ENCODE measurements at places on chromosomes 12 and 14. TPM values are rescaled to one million over a fixed set of nuclear protein-coding genes. Genes with fewer than 3 reads are reported as not detected.

- no peak for DNase-seq
Observed at GRCh38 chr14:28966416-28967233, 200.0 kb downstream of the FOXG1 start.

DNA sequence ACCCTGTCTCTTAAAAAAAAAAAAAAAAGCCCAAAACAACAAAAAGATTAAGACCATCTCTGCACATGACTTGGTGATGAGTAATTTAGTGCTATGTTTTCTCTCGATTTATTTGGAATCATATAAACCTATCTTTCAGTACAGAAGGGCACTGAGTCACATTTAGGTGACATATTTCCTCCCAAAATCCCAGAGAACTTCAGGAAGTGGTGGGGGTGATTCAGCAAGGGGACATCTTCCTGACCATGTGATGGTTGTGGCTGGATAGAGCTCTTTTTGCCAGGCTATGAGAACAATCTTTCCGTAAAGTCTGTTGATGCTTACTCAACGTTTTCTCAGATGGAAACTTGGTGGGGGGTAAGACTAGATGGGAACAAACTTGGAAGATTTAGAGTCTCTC lies 50.0 kb downstream of the PPFIBP1 start:
- peak; percentile 77 for DNase-seq

- DNase-seq: no peak
Observed at GRCh38 chr12:130162267-130162666, at the start of gene FZD10. Gene FZD10 (plus strand): TSS chr12:130162464. CDS start chr12:130162943, 479 bp downstream.

DNA sequence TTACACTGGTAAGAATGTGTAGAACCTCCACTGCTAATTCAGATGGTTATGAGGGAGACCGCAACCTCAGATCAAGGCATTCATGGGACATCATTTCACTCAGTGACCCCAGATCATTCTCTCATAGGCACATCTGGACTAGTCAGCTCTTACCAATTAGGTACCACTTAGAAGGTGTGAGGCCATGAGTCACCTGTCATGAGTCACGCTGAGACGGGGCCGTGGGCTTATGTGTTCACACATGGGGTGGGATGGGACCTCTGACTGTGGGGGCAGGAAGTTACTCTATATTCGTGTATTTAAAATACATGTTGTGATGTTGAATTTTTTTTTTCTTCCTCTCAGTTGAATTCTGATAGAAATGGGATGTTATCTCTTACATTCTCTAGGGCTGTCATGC lies 55.9 kb downstream of the CCDC92 start:
- no peak for DNase-seq

- DNase-seq: peak; percentile 62
Observed at GRCh38 chr12:75781532-75782046, 250.0 kb downstream of the PHLDA1 start.

DNA sequence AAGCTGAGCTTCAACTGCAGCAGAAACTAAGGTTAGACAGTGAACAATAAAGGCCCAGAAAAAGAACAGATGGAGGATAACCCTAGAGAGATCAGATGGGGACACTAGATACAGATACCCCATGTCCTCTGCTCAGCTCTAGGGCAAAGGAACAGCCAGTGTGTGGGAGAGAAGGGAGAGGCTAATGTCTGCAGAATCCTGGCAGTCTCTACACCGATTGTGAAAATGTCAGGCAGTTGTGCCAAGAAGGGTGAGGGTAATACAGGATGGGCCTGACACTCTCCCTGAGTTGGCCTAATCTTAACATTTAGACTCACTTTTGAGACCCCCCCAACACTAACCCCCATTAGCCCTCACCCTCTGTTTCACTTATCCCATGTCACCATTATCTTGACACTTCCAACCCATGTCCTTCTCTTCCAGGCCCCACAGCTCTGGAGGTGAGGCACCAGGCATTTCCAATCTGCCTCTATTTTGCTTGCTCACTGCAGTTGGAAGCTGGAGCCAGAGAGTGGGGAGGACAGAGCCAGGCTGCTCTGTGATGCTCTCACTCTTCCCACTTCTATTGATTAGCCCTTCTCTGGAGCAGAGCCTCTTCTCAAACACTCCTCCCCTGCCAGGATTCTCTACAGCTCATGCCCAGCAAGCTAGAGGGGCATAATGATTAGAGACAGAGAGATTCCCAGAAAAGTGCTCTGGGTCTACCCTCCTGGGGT lies 3.0 kb upstream of the BLOC1S1 start:
- DNase-seq: no peak

GRCh38 chr14:34147461-34147860 lies 196.6 kb upstream of the EGLN3 start:
- DNase-seq: no peak

GRCh38 chr14:59997449-59997848 lies 77.5 kb downstream of the LRRC9 start:
- DNase-seq: peak; percentile 69

DNA sequence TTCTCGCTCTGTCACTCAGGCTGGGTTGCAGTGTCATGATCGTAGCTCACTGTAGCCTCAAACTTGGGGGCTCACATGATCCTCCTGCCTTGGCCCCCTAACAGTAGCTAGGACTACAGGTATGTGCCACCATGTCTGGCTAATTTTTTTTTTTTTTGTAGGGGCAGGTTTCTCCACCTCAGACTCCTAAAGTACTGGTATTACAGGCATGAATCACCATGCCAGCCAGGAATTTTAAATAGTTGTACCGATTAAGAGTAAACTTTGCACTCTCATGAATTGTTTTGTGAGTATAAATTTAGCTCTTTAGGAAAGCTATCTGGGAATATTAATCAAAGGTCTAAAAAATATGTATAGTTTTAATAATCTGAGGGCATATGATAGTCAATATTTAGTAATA lies 25.5 kb downstream of the YEATS4 start:
- no peak for DNase-seq

DNA sequence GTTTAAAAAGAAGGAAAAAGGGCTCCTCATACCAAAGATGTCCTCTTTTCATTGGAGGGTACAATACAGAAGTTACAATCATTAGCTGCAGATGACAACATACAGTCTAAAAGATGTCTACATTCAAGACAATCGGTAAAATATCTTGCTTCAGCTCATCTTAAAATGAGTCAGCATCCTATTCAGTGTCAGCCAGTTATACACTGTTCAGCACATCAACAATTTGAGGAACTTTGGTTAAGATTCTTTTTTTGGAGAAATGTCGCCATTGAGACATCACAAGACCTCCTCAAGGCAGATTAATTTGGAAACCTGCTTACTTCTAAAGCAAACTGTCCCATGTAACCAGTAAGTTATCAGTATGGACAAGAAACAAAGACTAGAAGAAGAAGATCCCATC lies 100.7 kb upstream of the SLC38A4 start:
- DNase-seq: no peak

- DNase-seq: no peak
Observed at GRCh38 chr14:95953111-95953724, 76.6 kb downstream of the TUNAR start.

DNA sequence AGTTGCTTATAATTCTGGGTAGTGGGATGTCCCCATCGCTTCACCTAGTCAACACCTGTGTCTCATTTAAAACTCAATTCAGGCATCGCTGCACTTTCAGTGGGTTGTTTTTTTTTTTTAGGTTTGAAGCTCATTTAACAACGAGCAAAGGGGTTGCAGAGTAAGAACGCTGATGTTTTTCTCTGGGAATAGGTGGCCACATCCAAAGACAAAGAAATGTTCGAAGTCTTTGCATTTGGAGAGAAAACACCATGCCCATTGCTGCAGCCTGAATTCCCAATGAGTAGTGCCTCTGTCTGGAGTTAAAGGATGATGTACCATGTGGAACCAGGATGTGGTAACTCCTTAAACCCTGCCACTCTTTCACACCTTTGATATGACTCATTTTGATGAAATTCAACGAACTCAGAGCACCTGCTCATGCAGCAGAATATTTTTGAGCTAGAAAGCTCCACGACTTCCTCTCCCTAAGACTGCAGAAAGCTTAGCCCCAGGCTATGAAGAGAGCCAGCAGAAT lies 35.1 kb upstream of the BATF start:
- no peak for DNase-seq

DNA sequence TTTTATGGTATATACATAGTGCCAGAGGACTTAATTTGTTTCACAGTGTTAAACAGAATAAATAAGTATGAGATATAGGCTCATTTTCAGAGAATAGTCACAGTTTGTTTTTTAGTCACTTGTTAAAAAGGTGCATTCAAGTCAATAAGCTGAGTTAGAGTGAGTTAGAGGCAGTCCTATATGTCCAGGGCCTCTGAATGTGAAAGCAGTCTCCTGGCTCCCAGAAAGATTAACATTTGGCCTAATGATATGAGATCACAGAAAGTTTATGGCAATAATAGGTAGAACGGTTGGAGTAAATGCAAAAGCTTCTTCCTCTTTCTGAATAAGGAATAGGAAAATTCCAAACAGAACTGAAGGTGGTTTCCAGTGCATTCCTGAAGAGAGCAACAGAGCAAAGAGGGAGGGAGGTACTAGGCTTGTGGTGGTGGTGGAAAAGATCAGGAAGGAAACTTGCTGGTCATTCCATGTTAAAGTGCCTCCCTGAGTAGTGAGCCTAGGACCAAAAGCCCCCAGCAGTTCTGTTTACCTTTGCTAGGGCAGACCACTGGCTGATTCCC lies 54.4 kb downstream of the SLC38A4 start:
- DNase-seq: peak; percentile 58

GRCh38 chr12:39125566-39125965 lies 220.2 kb upstream of the CPNE8 start:
- DNase-seq: no peak

DNA sequence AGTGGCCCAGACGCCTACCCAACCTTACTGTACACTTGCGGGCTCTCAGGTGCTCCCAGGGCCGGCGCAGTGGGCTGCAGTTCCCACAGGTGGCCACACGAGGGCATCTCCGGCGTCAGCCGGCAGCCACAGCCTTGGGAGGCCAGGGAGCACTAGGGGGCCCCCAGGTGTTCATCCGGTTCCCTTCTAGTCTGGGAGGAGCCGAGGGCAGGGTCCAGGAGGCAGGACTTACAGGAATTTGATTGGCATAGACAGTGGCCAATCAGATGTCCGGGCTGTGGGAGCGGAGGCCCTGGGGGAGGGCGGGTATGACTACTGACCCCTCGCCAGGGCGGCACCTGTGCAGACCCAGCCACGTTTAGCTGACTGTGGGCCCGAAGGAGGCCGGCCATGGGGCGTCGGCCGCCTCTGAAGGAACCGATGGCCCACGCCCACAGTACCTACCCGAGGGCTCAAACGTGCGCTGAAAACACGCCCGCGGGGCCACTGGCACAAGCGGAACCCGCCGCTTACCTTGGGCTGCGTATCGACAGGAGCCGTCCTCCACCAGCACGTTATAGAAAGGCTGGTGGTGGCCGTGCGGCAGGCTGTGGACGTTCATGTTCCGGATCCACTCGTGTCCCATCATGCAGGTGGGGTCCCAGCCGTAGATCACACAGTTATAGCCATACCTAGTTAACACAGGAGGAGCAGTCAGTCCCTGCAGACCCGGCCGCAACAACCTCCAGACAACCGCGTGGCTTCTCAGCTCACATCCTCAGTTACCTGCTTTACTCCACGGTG lies 34.8 kb downstream of the FBXO21 start:
- DNase-seq: peak; percentile 41

GRCh38 chr12:111766608-111767361 lies at the start of gene ALDH2:
Gene ALDH2 (plus strand): TSS chr12:111766933. CDS start chr12:111766983, 50 bp downstream.
- DNase-seq: peak; percentile 80

- DNase-seq: no peak
Observed at GRCh38 chr14:43297794-43298193, 1209.3 kb downstream of the FSCB start.

GRCh38 chr14:55052269-55052930 lies 953 bp downstream of the MAPK1IP1L start:
- DNase-seq: peak; percentile 20

GRCh38 chr12:132537049-132537448 lies 47.1 kb downstream of the FBRSL1 start:
- DNase-seq: no peak

GRCh38 chr14:105666420-105666819 lies 140.0 kb downstream of the TMEM121 start:
- no peak for DNase-seq

DNA sequence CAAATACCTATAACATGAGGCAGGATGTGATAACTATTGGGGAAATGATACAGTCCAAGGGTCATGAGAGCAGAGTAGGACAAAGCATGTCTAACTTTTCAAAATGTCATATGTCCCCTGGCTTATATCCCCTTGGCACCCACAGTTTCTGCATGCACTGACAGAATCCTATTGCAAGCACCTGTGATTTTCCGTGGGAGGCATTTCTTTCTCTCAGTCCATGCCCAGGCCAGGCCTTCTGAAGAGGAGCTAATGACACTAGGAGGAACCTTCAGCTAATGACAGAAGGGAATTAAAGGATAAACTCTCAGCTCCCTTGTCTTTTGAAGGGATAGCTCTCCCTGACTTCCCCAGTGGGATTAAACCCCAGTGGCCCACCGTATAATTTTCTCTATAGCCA lies 249.2 kb downstream of the TTC6 start:
- DNase-seq: no peak

DNA sequence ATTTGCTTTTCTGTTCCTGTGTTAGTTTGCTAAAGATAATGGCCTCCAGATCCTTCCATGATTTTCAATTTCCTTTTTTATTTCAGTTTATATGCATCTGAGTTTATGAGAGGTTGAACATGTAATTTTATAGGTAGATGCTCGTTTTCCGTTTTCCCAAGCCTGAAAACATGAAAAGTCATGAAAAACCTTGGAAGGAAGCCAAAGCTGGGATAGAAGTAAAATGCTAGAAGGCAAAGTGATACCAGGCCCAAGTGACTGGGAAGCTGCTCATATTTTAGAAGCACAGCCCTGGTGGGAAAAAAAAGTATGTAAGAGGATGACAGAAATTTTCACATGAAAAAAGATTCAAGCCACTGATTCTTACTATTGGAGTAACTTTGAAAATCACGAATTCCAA lies 290.8 kb downstream of the PRKD1 start:
- no peak for DNase-seq

DNA sequence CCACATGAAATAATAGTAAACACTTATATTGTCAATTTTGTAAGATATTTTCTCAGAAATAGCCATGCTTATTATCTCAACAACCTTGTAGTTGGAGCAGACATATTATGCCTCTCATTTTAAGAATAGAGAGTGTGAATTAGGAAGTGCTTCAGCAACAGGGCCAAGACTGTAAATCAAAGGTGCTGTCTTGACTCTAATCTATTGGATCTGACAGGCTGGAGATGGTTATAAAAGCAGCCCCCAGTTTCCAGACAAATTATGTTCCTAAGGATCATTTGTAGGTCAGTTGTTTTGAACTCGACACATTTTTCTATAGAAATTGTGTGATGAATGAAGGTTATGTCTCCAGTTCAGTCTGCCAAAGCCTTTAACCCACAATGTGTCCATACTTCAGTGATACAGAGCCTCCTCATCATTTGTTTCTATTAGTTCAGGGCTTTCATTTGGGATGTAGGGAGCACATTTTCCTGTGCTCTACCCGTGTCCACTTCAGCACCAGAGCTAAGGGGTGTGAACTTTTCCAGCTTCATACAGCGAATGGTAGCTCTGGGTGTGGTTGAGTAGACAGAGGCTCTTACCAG lies 284.8 kb upstream of the FBXO33 start:
- DNase-seq: no peak

Gene FBLN5
- 77.7 TPM for total RNA-seq

Gene DNAH10
- 0.64 TPM for total RNA-seq

Gene COX8C
- not detected for total RNA-seq

Gene LRRC9
- under 0.01 TPM for total RNA-seq

Gene SHMT2
- total RNA-seq: 199 TPM

All from fibroblast of villous mesenchyme (primary cell).